ENCODE measurements at places on chromosomes 4 and X.

GRCh38 chr4:120611092-120611491 is 311.4 kb downstream of the PRDM5 start:
- DNase-seq: no peak

DNA sequence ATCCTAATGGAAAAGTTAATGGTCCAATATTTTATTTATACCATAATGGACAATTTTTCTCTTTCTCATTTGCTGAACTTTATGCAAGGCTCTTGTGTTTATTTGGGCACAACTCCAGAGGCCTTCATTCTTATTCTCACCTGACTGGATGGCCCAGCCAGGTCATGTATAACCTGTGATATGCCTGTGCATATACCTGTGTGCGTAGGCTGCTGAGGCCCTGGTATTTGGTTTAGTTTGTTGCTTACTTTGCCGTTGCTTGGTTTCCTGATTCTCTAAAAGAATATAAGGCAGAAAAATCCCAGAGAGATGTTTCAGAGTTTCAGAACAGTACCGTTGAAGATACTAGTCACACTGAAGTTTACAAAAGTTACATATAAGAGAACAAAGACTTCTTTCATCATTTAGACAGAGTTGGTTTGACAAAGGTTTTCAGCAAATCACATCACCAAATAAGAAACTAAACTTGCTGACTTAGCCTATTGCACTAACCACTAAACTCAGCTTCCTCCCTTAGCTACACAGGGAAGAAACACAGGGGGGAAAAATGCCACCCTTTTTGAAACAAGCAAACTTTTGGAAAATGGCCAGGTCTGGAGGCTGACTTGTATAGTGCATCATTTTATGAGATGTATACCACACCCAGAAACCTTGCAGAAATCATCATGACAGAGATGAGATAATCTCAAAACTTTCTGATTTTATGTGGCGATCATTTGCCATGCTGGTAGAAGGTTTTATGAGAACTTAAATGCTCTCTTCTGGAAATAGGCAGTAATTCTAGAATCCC is 248.5 kb downstream of the GRIA3 start:
- no peak for DNase-seq

DNA sequence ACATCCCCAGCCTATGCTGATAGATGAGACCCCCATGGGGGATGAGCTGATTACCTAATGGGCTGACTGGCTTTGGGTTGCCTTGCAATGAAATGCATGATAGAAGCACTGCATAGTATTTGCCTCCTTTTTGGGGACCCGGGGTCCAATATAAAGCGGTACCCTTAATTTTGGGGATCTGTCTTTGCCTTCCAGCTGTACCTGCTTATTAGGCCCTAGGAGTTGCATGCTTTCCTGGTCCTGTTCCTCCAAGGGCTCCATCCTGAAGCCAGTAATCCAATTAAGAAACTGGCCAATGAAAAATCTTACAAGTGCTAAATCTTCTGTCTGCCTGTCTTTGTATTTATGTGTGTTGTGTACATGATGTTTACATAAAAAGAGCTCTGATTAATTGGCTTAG is 791.6 kb downstream of the TRIML1 start:
- no peak for DNase-seq

DNA sequence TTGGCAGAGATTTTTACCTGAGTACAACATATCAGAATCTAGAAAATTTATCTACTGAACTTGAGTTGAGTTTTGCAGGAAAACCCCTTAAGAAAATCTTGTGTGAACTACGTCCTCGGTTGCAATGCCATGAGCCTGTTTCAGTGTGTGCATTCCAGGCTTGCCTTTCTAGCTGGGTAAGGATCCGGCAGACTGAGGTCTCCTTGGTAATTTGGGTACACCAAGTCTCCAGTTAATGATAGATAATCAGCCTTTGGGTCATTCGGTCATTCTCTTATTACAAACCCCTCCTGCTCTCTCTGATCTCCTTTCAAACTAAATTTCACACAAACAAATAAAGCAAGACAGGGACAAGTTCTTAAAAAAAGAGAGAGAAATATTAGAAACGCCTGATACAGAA is 5.9 kb upstream of the HAND2 start:
- no peak for DNase-seq

- no peak for DNase-seq
These were observed 10.6 kb downstream of the FAM9B start for GRCh38 chrX:9023293-9023692.

DNA sequence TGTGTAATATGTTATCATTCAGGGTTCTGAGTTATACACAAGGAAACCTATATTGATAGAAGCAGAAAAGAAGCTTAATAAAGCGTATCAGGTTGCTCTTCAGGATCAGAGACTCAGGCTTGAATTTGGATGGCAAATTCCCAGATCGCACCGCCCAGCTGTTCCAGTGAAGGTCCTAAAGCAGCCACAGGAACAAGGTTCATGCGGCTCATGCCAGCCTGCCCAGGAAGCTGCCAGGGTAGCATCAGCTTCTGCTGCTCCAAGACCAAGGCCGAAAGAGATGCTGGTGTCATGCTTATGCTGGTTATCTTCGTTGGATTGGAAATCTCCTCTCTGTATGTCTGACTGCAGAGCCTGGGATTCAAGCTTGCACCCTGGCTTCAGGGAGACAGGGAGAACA is 127.7 kb downstream of the MANBA start:
- DNase-seq: no peak

GRCh38 chr4:128517739-128518510 is 230.3 kb upstream of the PGRMC2 start:
- DNase-seq: no peak

GRCh38 chr4:188975271-188975670 is 836.0 kb downstream of the TRIML1 start:
- no peak for DNase-seq

- DNase-seq: no peak
These were observed 9.8 kb downstream of the CAPN6 start for GRCh38 chrX:111260451-111260850.

- no peak for DNase-seq
These were observed 14.4 kb upstream of the SEPSECS start for GRCh38 chr4:25174674-25175073.

DNA sequence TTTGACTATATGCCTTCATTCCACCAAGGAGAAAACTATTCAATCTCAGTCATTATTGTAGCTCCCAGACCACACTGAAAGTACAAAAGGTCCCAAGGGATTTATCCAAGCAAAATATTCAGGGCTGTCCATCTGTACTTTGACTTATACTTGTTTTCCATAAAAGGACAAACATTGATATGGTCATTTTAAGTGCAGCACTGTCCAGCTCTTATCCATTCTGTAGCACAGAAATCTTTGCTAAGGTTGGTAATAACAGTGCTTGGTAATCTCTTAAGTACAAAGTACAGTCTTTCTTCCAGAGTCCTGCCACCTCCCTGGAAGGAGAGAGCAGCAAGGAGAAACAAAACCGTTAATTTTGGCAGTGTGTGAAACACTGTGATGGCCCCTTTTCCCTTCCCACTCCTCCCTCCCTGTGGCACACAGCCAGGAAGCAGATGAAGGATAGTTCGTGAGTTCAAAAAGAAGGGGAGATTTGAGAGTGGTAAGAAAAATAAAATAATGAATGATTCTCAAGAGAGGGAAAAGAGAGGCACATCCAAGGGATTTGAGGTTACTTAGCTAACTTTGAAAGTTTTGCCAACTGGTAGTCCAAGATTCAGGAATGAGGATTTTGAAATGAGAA is 6.8 kb upstream of the CXCL2 start:
- DNase-seq: no peak

GRCh38 chr4:98653890-98654867 is 4.2 kb downstream of the TSPAN5 start:
- no peak for DNase-seq

- no peak for DNase-seq
These were observed 184.4 kb upstream of the CXorf66 start for GRCh38 chrX:140149761-140150160.

DNA sequence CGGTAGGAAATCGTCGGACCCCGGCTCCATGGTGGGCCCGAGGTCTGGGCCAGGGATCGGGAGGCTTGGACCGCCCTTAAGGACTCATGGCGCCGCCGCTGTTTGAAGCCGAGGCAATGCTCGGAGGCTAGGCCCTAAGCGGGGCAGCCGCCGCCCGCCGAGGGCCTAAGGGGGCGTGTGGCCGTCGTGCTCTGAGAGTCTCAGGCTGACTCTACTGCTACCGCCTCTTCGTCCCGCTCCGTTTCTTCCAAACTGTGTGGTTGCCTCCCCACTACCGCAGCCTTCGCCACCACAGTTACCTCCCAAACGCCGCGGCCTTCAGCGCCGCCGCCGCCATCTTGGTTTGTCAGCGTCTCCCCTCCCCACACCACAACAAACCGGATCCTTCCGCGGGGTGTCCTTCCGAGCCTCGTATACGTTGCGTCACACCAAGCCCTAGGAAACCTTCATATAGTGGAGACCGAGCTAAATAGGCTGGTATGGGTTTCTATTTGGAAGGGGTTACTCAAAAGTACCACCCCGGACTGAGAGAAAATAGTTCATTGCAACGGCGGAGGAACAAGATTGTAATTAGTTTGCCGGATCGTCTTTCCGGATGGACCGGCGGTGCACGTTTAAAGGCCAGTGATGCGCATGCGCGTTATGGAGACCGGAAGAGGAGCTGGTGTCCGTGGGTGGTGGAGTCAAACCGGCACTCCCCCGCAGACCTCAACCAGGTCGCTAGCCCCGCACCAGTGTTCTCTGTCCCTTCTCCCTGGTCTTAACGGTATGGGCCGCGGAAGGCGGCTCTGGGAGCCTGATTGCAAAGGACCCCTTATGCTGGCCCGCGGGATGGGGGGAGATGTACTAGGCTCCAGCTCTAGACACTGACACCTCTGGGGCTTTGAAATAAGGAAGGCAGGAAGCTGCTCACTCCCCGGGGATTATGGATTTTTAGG is at the start of gene KDM5C:
KDM5C (minus strand) TSS at position 348 of the 938 bp plus-strand sequence; CDS start at position 30, 318 bp downstream.
- DNase-seq: no peak

DNA sequence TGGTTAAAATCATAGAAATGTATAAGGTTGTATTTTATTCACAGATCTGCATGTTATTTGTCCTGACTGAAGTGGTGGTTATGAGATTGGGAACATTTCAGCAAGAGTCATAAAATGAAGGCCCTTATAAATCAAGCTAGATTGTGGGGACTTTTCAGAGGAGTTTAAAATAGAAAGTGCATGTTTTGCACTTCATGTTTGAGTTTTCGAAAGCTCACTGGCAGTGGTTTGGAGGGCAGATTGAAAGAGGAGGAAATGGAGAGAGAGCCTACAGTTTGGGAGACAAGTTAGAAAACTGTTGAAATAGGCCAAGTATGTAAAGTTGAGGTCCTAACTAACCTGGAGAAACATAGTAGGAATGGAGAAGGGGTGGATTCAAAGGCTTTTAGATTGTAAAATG is 124.9 kb downstream of the KDM6A start:
- no peak for DNase-seq

- no peak for DNase-seq
These were observed 123.6 kb upstream of the TET2 start for GRCh38 chr4:105022811-105023667.

Data from cortex of kidney (tissue), 1 donor.